CD4-positive, alpha-beta memory T cell (primary cell): ENCODE measurements at places on chromosomes 16 and 17.

- peak; percentile 28 for DNase-seq
Measured at GRCh38 chr17:14784997-14785696, 480.0 kb downstream of the PMP22 start.

DNA sequence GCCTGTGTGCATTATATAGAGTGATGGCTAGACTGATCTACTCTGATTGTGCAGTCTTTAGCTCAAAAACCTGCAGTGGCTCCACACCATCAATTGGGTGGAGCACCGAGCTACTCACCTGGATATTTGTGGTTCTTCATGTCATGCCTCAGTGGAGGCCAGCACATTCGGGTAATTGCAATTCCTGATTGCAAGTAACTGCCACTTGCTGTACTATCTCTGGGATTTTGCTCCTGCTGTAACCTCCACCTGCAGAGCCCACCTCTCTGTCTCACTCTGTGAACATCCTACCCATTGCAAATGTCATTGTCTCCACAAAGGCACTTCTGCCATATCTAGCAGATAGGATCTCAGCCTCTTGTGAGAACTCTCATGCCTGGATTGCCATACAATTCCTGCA lies 1.7 kb upstream of the CCL1 start:
- no peak for DNase-seq

DNA sequence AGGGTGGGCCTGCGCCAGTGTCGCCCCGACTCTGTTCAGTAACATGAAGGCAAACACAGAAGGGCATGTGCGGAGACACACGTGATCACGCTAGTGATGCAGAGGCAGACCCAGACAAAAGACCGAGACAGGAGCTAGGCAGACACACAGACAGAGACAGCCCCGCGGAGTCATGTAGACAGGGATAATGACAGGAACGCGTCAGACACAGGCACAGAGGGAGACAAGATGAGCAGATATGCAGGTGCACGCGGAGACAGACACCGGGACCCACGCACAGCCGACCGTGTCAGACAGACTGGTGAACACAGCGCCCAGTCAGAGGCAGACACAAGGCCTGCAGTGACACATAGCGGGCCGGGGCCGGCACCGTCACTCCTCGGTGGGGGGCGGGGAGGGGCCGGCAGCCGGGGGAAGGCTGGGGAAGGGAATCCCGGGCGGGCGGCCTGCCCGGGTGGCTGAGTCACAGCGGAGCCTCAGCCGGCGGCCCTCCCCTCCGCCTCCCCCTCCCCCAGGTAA lies 7.4 kb downstream of the KDM6B start:
- peak; percentile 100 for DNase-seq

- DNase-seq = no peak
Measured at GRCh38 chr17:9875441-9875840, 29.6 kb downstream of the RCVRN start.

GRCh38 chr16:23771027-23771426 lies 16.2 kb downstream of the CHP2 start:
- DNase-seq = no peak

- no peak for DNase-seq
Measured at GRCh38 chr16:48956620-48957019, 325.0 kb downstream of the CBLN1 start.

DNA sequence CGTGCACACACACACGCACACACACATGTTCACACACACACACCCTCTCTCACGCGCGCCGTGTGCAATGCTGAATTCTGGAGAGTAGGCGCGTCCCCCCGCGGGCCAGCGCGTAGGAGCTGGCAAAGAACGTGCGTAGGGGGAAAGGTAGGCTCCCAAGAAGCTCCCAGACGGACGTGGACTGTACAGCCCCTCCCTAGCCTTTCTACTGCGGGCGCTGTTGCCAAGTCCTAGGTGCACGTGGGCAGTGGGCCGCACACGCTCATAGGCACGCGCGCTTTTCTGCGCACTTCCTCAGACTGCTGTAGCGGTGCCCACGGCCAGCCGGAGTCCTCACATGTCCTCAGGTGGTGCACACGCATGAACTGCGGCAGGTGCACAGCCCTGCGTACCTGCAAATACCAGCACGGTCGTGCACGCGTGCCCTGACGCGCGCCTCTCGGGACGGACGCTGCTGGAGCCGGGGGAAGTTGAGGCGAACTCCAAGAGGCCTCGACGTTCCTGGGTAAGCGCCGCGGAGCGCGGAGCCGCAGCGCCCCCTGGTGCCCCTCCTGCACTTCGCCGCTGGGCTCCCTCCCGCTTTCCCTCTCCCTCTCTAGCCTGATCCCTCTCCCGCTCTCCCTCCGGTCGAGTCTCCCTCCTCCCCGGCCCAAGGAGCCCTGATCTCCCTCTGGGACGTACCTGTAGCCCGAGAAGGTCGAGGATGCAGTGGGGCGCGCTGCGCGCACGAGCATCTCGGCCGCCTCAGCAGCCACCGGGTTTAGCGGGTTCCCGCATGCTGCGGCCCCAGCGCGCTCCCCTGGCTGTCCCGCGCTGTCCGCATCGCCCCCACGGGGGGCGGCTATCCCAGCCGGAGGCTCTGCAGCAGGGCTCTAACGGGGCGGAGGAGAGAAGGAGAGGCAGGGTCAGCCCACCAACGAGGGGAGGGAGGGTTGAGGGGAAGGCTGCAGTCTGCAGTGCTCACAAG lies 749 bp downstream of the GRIN2A start:
- DNase-seq = peak; percentile 11

DNA sequence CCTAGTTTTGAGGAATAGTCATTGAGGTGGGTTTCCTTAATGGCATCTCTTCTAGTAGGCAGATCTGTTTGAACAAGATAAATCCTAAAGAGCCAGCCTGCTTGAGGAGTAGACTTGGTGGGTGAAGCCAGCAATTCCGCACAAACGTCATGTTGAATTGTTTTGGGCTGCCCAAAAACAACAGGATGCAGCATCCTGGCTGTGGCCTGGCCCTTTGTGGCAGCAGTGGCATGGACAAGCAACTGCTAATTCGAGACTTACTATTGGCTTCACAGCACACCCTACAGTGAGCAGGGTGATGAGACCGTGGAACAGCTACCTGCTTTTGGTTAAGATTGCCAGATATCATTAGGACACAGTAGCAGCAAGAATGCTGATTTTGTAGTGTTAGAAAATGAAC lies 9.3 kb upstream of the VPS4A start:
- DNase-seq = no peak

DNA sequence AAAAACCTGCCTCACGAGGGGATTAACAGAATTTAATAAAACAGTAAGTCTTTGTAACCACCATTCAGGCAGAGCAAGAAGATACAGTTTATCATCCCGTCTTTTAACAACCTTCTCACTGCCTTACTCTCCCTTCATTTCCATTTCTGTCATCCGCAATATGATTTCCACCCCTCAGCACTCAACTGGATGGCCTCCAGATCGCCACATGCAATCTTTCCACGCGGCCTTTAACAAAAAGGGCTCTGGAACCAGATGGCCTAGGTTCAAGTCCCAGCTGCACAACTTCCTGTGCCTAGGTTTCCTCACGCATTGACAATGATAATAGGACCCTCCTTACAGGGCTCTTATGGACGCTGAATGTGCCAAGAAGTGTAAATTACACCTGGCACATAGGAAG lies 103.6 kb downstream of the GAS7 start:
- no peak for DNase-seq

- no peak for DNase-seq
Measured at GRCh38 chr17:32648450-32648849, 161.7 kb downstream of the CDK5R1 start.
